ENCODE measurements at places on chromosomes 16 and 17.
A peak's percentile ranks its signal among the peaks of the same experiment; 100 is the strongest.

GRCh38 chr17:58121925-58122324, 26.3 kb upstream of the OR4D1 start:
- DNase-seq, result peak; percentile 76

- no peak for DNase-seq
Observed at GRCh38 chr17:350706-351448, 1.7 kb downstream of the RPH3AL start.

DNA sequence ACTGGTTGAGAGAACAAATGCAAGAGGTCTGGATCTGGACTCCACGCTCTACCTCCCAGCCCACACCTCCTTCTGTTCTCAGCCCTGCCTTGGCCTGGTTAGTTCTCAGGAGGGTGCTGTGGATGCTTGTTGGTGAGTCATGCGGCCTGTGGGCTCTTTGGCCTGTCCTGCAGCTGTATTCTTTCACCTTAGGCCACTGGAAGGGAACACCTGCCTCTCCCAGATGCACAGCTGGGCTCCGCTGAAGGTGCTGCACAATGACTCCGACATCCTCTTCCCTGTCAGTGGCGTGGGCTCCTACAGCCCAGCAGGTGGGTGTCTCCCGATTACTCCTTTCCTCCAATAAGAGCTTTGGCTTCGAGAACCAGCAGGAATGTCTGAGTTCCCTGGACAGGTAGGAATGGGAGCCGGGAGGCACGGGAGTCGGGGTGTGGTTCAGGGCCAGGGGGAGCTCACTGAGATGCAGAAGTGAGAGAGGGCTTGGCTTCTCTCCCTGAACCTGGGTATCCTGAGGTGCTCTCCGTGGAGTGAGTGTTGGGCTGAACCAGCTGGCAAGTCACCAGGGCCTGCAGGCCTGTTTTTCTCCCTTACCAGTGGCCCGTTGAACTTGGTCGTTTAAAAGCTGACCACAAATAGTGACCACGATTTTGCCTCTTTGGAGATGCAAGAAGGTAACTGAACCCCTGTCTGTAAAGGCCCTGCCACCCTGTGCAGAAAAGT, 85.0 kb downstream of the SNX29 start:
- no peak for DNase-seq

DNA sequence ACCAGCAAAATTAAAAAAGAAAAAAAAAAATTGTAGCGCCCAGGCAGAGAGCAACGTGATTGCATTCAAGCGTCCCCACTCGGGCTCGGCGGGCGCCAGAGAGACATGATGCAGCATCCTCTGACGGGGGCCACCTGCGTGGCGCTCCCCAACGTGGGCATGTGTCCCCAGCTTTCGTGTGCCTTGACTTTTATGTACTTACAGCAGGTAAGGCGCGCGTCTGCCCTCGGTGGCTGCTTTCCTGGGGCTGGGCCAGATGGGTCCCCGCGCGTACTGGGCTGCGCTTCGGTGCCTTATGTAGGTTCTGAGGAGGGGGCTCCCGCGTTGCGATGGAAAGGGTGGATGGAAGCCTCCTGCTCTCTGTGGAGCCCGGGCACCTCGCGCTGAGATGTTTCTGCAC, 28.4 kb upstream of the RBFOX1 start:
- no peak for DNase-seq

GRCh38 chr17:33964344-33964979, 290.6 kb upstream of the CCL2 start:
- DNase-seq, result no peak

- DNase-seq, result no peak
Observed at GRCh38 chr17:4409659-4410058, 24.1 kb upstream of the SPNS3 start.

DNA sequence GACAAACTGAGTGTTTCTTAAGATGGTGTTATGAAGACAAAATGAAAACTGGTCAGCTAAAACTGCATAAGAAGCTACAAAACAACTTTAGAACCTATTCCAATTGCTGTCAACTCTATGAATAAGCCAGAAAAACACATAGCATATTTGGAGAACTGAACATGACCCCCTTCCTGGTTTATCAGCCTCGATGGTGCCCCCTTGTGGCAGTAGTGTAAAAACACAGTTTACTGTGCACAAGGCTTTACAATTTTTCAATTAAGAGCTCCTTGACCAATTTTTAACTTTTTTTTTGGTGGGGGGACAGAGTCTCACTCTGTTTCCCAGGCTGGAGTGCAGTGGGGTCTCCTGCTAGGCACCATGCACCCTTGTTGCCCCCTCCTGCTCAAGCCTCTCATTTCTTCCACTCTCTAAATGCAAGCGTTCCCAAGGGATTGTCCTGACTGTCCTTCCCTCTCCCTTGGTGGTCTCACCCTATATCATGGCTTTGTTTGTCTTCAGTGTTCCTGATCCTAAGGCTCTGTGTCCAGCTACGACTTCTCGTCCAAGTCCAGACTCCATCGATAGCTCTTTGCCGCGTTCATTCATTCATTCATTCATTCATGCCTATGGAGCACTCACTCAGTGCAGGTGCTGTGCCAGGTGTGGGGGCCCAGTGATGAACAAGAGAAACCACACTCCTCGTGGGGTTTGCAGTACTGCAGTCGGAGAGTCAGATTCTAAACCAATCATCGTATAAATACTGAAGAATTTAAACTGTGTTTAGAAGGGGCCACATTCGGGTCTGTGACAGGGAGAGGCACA, 7.5 kb downstream of the EIF1 start:
- DNase-seq, result peak; percentile 91

Measured in RKO (cell line).